Endothelial cell (in vitro differentiated cells): ENCODE measurements at places on chromosomes 12 and 14.

GRCh38 chr12:49201595-49202295, 12.9 kb upstream of the TUBA1A start:
- DNase-seq, result no peak

DNA sequence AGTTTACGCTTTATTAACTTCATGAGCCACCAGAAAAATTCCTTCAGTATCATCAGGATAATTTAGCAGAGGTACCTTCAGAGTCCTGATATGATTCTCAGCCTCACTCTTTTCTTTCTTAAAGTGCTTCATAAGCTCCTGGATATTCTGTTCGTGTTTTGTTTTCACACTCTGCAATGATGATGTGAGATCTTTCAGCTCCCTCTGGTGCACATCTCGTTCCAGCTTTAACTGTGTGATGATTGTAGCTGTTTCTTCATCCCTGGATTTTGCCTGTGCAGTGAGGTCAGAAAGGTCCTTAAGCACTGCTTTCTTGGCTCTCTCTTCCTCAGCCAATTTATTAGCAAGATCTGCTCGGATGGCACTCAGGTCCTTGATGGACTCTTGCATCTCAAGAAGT, 156.7 kb downstream of the CEP128 start:
- no peak for DNase-seq

DNA sequence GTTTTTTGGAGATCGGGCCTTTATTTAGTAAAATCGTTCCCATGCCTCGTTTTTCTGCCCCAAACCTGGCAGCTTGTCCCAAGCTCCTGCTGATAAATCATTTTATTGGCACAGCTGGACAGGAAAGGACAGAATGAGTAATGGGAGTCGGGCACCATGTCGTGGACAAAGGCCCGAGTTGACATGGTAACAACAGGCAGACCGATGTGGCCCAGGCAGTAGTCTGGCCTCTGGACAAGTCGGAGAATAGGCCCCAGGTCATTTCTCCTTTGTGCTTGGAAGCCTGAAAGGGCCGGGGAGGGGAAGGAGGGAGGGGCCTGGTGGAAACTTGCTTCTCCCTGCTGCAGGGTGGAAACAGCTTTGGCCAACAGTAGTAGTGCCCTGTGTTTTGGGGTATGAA, 234.9 kb downstream of the SUDS3 start:
- no peak for DNase-seq

DNA sequence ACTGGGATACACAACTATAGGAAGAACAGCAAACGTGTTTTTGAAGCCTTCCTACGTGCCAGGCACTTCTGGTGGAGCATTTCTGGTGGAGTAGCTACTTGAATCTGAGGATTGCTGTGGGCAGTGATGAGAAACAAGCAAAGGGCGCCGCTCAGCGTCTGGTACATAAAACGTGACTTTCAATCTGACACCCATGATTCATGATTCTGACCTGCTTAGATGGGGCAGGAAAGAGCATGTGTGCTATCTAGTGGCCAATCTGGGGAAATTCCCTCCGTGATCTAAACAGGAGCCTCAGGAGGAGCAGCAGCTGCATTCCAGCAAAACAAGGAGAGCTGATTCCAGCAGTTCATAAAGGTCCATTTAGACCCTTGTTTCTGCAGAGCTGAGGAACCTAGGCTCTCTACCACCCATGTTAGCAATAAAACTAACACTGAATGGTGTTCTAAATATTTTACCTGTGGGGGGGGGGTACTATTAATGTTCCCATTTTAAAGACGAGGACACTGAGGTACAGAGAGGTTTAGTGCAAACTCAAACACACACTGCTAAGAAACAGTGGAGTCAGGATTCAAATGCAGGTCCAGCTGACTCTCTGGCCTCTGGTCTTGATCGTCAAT, 37.8 kb downstream of the PAH start:
- DNase-seq, result peak; percentile 18

GRCh38 chr12:115761784-115762183, 515.7 kb downstream of the MED13L start:
- no peak for DNase-seq

DNA sequence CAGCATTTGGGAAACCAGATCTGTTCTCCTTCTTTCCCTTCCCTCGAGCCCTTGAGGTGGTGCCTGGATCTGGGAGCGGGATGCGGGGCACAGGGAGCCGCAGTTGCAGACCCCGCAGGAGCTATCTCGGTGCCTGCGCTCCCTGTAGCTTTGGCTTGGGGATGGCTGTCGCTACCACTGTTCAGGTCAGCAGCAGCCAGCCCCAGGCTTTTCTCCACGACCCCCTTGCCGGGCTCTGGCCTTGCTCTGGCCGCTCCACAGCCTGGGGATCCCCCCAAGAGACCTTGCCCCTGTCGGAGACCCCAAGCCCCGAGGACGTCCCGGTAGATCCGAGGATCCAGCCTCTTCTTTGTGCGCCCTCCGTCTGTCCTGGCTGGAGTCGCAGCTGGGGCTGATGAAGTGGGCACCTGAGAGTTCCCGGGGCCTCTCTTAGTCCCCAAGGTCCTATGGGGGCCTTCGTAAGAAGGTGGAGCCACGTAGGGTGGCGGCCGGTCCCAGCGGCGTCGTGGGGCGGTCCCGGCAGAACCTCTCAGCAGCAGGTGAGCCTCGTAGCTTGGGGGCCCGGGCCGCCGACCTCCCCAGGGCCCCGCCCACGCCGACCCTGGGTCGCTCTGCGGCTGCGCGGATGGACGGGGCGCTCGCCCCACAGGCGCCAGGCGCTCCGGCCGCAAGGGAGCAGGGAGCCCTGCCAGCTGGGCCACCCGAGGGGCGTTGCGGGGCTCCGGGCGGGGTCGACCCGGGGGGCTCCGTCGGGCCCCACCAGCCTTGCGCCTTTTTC, 1.3 kb downstream of the DDN start:
- peak; percentile 43 for DNase-seq

DNA sequence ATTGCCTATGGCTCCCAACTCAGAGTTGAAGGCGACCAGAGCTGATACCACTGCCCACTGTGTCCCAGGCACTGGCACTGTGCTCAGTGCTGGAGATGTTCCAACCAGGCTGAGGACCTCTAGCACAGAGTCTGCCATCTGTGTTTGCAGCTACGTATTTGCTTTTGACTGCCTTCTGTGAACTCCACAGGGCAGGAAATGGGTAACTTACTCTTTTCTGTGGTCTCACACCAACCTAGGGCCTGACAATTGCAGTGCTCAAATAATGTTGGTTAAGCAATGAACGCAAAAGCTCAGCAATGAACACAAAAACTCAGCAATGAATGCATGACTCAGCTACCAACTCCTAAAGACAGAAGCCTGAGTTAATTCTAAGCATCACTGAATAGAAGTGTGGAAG, 202.8 kb downstream of the NUAK1 start:
- no peak for DNase-seq
